ENCODE measurements at places on chromosomes 5 and 9.

GRCh38 chr9:85716031-85716877 lies 25.5 kb downstream of the AGTPBP1 start:
- DNase-seq, result no peak

DNA sequence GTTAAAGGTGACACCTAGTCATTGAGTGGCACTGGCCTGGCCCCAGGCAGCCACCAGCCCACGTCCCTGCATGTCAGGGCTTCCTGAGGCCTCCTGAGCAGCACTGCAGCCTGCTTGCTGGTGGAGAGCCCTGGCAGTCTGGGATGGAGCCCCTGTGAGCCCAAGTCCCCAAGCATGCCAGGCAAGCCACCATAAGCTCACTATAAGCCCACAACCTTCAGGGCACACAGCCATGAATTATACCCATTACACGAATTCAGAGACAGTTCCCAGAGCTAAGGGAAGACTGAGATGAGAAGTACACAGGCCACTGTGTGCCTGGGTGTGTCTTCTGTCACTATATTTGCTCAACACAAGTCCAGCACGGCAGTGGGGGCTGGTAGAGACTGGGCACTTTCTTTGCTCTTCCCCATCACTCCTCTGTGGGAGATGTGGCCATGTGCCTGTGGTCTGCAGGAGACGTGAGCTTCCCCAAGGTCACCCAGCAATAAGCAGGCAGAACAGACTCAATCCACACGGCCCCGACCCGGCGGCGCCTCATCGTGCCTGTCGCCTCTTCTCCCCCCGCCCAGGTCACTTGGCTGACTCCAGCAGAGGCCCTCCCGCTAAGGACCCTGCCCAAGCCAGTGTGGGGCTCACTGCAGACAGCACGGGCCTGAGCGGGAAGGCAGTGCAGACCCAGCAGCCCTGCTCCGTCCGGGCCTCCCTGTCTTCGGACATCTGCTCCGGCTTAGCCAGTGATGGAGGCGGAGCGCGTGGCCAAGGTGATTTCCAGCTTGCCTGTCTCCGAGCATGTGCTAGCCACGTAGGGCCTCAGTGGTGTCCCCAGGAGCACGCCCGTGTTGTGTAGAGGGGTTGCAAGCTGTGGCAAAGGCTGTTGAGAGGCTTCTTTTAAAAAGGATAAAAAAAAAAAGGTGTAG lies 114.8 kb downstream of the WNK2 start:
- DNase-seq, result no peak

DNA sequence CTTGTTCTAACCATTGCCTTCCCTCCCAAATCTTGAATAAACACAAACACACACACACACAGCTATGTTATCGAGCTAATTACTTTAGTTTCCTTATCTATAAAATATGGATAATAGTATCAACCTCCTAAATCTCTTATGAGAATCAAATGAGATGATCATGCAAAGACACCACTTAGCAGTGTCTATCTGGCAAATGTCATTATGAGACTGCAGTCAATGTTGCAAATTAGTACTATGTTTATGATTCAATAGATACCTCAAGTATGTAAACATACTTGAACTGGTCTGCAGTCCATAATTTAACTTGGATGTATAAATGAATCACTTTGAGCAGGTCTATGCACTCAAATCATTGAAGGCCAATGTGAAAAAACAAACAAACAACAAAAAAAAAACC lies 22.2 kb upstream of the ERAP2 start:
- DNase-seq, result no peak

GRCh38 chr9:73026375-73026774 lies 73.5 kb upstream of the ALDH1A1 start:
- DNase-seq, result no peak

GRCh38 chr5:150670948-150671310 lies 9.9 kb downstream of the MYOZ3 start:
- DNase-seq, result no peak

- no peak for DNase-seq
Observed at GRCh38 chr5:168609806-168610482, 30.8 kb upstream of the PANK3 start.

- DNase-seq, result no peak
Observed at GRCh38 chr5:74501674-74502478, 138.7 kb downstream of the ENC1 start.

DNA sequence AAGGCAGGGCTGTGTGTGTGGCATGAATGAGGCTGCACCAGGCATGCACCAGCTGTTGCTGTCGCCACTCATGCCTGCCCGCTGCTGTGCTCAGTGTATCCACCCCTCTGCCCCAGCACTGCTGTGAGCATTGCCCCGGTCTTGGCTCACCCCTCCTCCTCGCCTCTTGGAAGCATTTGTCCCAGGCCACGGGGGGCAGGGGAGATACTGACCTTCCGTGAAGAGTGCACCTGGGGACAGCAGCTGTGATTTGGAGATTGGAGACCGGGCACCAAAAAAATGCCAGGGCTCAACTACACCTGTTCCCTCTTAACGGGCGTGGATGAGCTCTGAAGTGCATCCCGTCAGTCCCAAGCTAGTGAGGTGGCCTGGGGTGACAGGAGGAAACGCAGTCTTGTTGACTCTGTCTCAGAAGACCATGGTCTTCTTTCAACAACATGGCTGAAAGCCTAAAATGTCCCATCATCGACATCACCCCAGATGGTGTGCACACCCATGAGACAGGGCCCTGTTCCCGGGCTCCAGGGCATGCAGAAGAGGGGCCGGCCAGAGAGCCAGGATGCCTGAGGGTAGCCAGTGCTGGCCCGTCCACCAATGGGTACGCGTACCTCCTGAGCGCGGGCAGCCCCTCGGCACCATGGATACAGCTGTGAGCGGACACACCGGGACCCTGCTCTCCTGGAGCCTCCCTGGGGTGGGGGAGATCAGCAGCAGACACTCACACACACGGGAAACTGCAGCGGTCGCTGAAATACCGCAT lies 115.8 kb downstream of the COL5A1 start:
- no peak for DNase-seq

DNA sequence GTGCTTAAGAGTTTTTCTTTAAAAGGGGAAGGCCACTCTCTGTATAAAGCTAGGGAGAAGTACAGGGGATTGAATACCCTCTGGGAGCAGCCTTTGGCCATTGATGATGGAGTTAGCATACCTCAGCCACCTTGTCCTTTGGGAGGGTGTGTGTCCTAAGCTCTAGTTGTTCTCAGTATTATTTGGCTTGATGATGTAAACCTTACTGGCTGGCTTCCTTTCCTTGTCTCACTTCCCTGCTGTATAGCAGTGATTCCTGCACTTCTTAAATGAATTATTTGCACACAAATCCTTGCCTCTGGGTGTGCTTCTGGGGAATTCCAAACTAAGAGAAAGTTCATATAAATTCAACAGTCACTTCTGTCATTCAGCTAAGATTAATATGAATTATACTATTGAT lies 234.9 kb upstream of the RIOK2 start:
- DNase-seq, result no peak

DNA sequence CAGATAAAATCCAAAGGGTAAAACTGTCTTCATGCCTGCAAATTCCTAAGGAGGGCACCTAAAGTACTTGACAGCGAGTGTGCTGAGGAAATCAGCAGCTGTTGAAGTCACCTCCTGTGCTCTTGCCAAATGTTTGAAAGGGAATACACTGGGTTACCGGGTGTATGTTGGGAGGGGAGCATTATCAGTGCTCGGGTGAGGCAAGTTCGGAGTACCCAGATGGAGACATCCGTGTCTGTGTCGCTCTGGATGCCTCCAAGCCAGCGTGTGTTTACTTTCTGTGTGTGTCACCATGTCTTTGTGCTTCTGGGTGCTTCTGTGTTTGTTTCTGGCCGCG lies 727 bp upstream of the ADRB2 start:
- DNase-seq, result peak; percentile 43

DNA sequence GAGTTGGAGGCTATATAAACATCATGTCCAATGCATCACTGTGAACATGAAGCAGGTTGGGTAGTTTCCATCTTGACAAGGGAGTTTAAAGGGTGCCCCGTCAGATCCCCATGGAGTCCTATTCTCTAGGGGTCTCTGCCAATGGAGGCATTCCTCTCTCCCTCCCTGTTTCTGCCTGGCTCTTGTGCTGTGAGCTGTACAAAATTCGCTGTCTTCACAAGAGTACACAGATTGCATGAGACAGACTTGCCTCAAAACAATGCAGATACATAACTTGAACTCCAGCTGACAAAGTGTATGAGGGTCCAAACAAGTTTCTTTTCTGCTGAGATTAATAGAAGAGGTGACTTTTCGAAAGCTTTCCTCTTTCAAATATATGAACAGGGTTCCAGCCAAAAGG lies 165.2 kb downstream of the SPOCK1 start:
- no peak for DNase-seq

DNA sequence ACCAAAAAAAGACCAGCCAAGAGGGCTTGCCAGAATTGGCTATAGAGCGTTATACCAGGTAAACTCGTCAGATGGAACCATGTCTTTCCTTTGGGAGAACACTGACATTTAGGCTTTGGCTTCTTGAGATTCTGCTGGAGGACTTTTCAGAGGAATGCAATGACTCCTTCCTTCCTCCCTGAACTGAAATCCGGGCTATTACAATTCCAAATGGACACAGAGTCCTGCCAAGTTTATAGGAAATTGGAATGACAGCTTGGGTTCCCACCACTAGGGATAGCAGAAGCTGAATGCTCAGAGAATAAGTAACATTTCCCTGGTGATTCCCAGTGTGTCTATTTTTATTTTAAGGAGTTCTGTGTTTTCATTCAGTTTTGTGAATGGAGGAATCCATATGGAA lies 143.0 kb downstream of the FGF1 start:
- no peak for DNase-seq

DNA sequence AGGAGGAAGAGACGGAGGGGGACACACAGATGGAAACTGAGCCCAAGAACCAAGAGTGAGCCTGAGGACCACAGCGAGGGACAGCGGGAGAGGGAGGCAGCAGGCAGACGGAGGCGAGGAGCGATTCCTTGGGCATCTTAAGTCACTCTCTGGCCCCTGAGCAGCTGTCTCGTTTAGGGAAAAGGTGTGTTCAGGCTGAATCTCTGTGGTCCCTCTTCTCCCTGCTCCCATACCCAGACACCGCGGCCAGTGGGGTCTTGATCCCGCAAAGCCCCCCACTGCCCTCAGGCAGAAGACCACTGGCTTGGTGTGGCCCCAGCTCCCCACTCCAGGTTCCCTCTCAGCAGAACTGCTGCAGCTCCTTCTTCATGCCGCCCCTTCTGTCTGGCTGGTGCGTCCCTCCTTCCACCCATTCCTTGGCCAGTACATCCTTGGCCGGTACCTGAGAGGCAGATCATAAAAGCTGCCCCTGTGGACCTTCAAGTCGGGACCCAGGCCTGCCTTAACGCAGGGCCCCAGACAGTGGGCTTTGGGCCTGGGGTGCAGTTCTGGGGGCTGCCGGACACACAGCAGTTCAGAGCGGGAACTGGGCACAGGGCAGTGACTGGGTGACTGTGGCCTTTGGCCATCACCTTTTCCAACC lies 5.8 kb upstream of the RALGDS start:
- no peak for DNase-seq

DNA sequence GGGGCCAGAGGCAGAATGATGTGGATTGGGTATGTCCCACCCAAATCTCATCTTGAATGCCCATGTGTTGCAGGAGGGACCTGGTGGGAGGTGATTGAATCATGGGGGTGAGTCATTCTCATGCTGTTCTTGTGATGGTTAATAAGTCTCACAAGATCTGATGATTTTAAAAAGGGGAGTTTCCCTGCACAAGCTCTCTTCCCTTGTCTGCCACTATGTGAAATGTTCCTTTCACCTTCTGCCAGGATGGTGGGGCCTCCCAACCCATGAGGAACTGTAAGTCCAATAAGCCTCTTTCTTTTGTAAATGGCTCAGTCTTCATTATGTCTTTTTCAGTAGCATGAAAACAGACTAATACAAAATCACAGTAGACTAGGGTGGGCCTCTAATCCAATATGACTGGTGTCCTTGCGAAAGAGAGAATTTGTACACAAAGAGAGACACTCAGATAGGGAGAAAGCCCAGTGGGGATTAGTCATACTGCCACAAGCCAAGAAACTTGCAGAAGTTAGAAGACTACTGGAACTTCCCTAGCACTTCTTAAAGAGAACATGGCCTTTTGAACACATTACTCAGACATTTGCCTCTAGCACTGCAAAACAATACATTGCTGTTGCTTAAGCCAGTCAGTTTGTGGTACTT lies 68.4 kb downstream of the ANXA1 start:
- no peak for DNase-seq

DNA sequence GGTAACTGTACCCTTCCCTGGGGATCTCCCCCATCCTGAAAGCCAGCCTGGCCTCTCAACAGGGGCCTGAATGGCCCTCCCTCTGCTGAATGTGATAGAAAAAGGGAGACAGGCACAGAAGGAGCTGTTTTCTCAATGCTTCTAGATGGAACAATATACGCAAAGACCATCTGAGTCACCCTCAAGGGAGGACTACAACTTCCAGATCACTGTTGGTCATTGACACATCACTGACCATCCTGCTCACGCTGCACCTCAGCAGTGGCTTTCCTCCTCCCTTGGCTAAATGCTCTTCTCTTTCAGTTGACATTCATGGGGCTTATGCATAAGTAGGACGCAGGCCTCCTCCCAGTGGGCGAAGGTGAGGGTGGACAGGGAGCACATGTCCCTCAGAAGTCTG lies 112.2 kb upstream of the SHB start:
- no peak for DNase-seq

GRCh38 chr5:76715736-76716455 lies at the start of gene F2R:
TSS of gene F2R (plus strand) at chr5:76716126. CDS start at chr5:76716308, 182 bp downstream.
- peak; percentile 39 for DNase-seq

DNA sequence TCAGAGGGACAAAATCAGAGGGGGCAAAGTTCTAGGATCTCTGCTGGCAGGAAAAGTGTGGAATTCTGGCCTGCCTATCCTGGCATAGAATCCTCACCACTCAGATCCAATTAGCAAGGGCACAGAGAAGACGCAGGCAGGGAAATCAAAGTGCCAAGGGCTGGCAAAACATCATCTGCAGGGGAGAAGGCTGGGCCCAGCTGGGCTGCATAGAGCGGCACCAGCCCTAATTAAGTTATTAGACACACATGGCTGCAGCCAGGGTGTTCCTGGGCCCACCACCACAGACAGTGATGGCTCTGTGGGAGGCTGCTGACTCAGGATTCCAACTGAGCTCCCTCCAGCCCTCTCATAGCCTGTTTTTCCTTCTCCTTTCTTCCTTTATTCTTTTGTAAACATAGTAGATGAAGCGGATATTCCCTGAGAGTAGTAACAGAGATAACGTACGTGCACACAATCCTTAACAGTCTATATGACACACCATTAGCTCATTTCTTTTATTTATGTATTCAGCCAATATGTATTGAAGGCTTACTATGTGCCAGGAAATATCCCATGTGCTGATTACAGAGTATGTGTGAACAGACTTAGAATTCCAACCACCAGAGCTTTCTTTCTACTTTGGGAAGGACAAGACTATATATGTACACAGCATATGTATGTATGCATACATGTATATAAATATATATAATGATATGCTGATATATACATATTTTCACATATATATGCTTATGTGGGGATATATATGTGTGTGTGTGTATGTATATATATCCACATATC lies 236.1 kb downstream of the ASTN2 start:
- no peak for DNase-seq

GRCh38 chr5:77635917-77636640 lies 2.4 kb downstream of the OTP start:
- no peak for DNase-seq

- no peak for DNase-seq
Observed at GRCh38 chr5:151357792-151358191, 10.4 kb upstream of the SLC36A2 start.

GRCh38 chr9:63859475-63860215 lies 1425.4 kb downstream of the FOXD4L5 start:
- no peak for DNase-seq
